MV-4-11 (cell line): ENCODE measurements at places on chromosomes 12 and 14.
A peak's percentile ranks its signal among the peaks of the same experiment; 100 is the strongest.

DNA sequence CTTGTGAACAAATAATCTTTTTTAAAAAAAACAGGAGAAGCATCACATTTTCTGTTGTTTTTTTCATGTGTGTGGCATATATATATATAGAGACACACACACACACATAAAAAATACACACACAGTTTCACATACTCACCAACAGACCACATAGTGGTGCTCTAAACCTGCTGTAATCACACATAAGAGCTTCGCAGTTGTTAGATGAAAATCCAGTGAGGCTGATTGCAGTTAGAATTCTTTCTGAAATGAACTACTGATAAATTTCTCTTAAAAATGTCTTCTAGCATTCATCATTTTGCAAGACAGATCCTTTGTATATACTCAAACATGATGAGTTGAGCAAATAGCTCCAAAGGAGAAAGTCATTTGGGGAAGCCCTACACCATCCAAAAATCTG is 434.3 kb upstream of the STXBP6 start:
- no peak for DNase-seq

DNA sequence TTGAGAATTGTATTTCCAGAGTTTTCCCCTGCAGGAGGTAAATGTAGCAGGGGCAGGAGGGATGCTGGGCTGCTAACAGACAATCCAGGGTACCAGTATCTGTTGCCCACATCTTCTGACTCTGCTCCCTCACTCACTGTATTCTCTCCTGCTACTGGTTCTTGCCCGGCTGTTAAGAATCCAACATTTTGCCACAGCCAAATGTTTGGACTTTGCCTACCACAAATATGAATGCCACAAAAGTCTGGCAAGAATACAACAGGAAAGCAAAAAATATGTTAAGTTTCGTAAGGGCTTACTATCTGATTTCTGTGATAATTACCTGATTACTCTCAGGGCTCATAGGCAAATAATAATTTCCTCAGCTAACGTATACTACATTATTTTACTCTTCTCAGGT is 160.0 kb downstream of the BCAT1 start:
- DNase-seq: no peak

- DNase-seq: no peak
Observed at GRCh38 chr12:11967376-11968047, 103.2 kb upstream of the BCL2L14 start.

DNA sequence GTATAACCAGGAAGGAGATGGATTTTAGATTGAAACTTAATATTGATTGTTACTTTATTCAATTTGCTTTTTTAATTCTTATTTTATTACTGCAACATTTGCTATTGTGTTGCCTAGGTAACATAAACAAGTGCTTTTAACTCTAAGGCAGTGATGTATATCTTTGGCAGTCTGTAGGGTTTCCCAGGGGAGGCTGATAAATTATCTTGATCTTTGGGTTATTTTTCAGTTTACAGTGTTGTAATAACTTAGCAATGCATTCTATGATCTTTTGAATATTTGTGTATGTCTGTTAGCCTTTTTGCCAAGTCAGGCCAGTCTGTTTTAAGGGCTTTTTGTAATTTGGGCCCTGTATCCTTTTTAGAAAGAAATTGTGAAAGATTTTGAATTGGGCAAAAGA is 7.8 kb upstream of the DTD2 start:
- no peak for DNase-seq

GRCh38 chr12:83985084-83985483 is 927.5 kb downstream of the SLC6A15 start:
- DNase-seq: no peak

GRCh38 chr14:105045710-105046326 is 19.4 kb downstream of the GPR132 start:
- peak; percentile 89 for DNase-seq

DNA sequence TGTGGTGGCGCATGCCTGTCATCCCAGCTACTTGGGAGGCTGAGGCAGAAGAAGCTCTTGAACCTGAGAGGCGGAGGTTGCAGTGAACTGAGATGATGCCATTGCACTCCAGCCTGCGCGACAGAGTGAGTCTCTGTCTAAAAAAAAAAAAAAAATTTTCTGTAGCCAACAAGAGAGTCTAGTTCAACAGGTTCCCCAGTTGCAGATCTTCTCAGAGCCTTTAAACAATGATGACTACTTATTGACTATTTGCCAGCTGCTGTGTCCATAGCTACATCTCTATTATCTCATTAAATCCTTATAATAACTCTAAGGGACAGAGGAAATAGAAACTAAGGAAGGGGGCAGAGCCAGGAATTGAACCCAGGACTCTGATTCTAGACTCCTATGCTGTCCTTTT is 15.2 kb upstream of the MYL2 start:
- no peak for DNase-seq

GRCh38 chr12:100528471-100529127 is 44.9 kb upstream of the GAS2L3 start:
- DNase-seq: no peak

GRCh38 chr12:49825360-49825970 is 2.7 kb downstream of the NCKAP5L start:
- DNase-seq: peak; percentile 75

DNA sequence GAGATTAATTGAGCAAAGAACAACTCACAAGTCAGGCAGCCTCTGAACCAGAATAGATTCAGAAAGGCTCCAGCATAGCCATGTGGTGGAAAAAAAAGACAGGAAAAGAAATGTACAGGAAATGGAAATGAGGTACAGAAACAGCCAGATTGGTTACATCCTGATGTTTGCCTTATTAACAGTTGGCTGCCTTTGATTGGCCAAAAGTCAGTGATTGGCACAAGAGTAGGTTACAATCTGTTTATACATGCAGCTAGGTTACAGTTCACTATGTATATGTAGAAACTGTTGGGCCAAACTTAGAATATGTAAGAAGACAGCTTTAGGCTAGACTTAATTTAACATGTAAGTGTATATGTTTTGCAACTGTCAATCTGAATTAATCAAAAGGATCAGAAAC is 118.9 kb downstream of the UNC79 start:
- DNase-seq: peak; percentile 28

DNA sequence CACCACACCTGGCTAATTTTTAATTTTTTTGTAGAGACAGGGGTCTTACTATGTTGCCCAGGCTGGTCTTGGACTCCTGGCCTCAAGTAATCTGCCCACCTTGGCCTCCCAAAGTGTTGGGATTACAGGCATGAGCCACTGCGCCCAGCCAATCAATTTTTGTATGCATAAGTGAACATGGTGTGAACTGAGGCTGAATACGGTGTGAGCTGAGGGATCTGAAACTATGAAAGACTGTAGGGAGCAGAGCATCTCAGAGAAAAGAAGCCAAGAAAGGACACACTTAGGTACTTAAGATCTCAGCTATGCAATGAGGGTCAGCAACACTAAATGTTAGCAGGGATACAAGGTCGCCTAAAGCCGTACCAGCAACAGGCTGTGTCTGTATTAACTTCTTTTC is 54.1 kb downstream of the KSR2 start:
- no peak for DNase-seq

DNA sequence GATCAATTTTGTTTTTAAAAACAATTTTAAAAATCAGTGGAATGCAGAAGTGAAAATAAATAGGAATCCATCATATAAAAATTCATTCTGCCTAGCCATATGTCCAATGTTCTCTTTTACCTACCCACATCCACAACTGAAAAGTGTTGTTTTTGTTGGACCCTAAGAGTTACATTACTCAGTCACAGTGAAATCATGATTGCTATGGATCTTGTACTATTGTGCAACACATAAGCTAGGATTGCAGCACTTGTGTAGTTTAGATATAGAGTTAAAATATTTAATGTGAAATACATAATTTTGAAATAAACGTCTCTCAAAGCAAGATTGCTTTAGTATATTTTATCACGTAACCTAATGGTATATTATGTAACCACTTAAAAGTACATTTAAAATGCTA is 213.3 kb upstream of the CLEC14A start:
- no peak for DNase-seq

DNA sequence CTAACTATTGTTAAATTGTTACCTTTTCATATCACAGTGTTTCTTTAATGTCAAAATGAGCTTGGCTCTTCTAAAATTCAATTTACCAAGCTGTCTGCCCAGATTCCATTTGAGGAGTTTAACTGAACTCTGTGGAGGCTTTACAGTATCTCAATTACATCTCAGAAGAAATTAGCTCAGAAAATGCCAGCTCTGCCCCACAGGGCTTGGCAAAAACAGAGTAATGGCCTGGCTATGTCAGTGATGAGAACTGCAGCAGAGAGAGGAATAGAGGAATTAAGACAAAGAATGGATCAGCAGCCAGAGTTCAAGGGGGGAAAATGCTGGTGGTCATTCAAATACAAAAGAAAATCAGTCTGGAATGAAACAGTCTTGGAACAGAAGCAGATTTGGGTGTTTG is 15.8 kb upstream of the TMTC1 start:
- DNase-seq: no peak

GRCh38 chr12:3752741-3753486 is at the start of gene CRACR2A:
Gene CRACR2A, minus strand, starts transcription at chr12:3753109. Its CDS starts 56,110 bp downstream, at chr12:3696999.
- DNase-seq: peak; percentile 69

- DNase-seq: no peak
Observed at GRCh38 chr14:99971941-99972747, 93.1 kb upstream of the EVL start.

DNA sequence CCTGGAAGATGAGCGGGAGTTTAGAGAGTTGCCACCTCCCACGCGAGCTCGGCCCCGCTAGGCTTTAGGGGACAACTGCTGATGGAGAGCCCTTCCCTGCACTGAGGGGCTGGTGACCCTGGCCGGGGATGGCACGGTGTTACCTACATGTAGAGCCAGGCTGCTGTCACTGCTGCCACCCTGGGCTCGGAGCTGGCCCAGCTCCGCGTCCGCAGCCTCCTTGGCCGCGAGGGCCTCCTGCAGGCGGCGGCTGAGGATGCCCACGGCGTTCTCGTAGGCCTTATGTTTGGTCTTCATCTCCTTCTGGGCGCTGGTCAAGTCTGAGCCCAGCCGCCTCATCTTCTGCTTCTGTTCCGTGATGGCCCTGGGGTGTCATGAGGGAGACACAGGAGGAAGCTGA is 24.6 kb upstream of the ANKLE2 start:
- no peak for DNase-seq
